ENCODE measurements at places on chromosomes 3 and 15.

GRCh38 chr15:68175526-68175925, 29.6 kb downstream of the CALML4 start:
- no peak overlapping the region for H3K4me3 ChIP-seq
- no peak overlapping the region for H3K27ac ChIP-seq
- peaks cover 9% of the 10 kb centered on the region for H3K4me1 ChIP-seq
- no peaks in the 10 kb centered on the region for H3K36me3 ChIP-seq

DNA sequence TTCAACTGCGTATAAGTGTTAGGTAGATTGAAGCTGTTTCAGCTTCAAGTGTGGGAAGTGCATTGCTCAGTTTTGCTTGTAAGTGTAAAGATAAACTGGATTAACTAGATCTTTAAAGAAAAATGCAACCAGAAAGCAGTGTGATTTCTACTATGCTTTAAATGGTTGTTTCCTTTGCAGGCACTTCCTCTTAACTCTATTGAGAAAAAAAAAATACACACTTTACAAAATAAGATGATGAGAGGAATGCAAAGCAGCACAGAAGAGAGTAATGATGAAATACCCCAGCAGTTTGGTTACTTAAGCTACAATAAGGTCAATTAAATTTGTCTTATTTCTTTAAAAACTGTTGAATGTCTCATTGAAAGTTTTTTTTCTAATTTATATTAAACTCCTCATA, 40.8 kb downstream of the DPH6 start:
- DNase-seq: no peak
- no peaks in the 10 kb centered on the region for H3K36me3 ChIP-seq
- no peak overlapping the region for H3K4me3 ChIP-seq
- H3K27me3 ChIP-seq: no peaks in the 10 kb centered on the region
- no peak overlapping the region for H3K27ac ChIP-seq

GRCh38 chr3:12268049-12268735, 20.7 kb upstream of the PPARG start:
- no peaks in the 10 kb centered on the region for H3K4me1 ChIP-seq
- no peak overlapping the region for H3K4me3 ChIP-seq
- H3K27me3 ChIP-seq: no peaks in the 10 kb centered on the region
- no peaks in the 10 kb centered on the region for H3K36me3 ChIP-seq
- H3K27ac ChIP-seq: no peak overlapping the region

DNA sequence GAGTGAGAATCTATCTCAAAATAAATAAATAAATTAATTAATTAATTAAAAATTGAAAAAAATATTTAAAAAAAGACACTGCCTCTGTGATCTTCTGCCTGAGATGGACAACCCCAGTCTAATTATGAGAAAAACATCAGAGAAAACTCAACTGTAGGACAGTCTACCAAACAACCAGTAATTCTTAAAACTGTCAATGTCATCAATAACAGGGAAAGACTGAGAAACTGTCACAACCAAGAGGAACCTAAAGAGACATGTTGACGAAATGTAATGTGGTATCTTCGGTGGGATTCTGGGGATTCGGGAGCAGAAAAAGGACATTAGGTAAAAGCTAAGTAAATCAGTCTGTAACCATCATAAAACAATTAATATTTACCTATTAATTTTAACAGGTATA, 265.4 kb upstream of the LMCD1 start:
- H3K27ac ChIP-seq: peak overlapping the region; percentile 13
- H3K4me1 ChIP-seq: peaks cover 24% of the 10 kb centered on the region
- no peaks in the 10 kb centered on the region for H3K27me3 ChIP-seq
- DNase-seq: no peak
- H3K4me3 ChIP-seq: no peak overlapping the region
- H3K36me3 ChIP-seq: no peaks in the 10 kb centered on the region

DNA sequence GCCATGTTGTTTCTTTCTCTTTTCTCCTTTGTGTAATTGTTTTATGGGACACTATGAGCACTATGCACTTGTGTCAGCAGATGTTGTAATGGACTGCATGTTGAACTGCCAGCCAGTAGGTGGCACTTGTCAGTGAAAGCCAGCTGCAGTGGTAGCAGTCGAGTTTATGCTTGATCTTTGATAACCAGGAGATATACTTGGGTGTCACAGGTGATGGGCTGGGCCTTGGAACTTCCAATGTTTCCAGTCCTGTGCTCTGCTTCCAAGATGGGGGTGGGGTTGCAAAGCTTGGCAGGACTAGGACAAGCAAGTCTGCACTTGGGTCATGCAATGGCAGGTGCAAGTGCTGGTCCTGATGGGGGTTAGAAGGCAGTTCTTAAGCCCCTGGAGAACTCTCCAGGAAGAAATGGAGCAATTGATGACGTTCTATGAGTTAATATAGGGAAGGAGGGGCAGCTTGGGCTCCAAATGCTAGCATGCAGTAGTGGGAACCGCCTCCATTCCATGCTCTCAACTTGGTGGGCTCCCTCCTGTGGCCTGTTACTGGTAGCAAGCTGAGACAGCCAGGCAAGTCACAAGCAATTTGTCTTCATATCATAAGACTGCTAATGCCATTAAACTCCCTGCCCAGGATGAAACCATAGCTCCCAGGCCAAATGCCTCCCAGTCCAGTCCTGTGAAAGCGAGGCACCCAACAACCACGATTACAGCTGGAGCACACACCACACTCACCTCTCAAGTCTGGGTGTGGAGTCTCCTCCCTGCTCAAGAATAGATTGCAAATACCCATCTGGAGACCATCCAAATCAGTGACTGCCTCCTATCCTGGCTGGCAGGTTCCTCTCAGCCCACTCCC, 287.2 kb downstream of the CGGBP1 start:
- H3K4me3 ChIP-seq: no peak overlapping the region
- no peaks in the 10 kb centered on the region for H3K4me1 ChIP-seq
- no peaks in the 10 kb centered on the region for H3K27me3 ChIP-seq

GRCh38 chr3:32432045-32432710, 40.5 kb downstream of the CMTM7 start:
- H3K4me3 ChIP-seq: no peak overlapping the region
- peak; percentile 86 for DNase-seq
- H3K4me1 ChIP-seq: peaks cover 12% of the 10 kb centered on the region
- H3K27me3 ChIP-seq: no peaks in the 10 kb centered on the region
- H3K27ac ChIP-seq: no peak overlapping the region
- no peaks in the 10 kb centered on the region for H3K36me3 ChIP-seq

- peak overlapping the region; percentile 57 for H3K27ac ChIP-seq
- H3K4me1 ChIP-seq: peaks cover 50% of the 10 kb centered on the region
- H3K27me3 ChIP-seq: no peaks in the 10 kb centered on the region
- H3K36me3 ChIP-seq: no peaks in the 10 kb centered on the region
Measured at GRCh38 chr3:141386611-141387111, 18.4 kb downstream of the ZBTB38 start.

GRCh38 chr3:140635276-140635675, 42.6 kb upstream of the TRIM42 start:
- H3K36me3 ChIP-seq: no peaks in the 10 kb centered on the region
- no peaks in the 10 kb centered on the region for H3K4me1 ChIP-seq
- no peak overlapping the region for H3K27ac ChIP-seq
- H3K4me3 ChIP-seq: no peak overlapping the region
- no peak for DNase-seq

GRCh38 chr15:65096481-65097385, 18.3 kb downstream of the UBAP1L start:
- peak overlapping the region; percentile 91 for H3K27ac ChIP-seq
- H3K4me3 ChIP-seq: no peak overlapping the region
- H3K4me1 ChIP-seq: peaks cover 71% of the 10 kb centered on the region
- H3K27me3 ChIP-seq: no peaks in the 10 kb centered on the region
- DNase-seq: no peak
- peaks cover 49% of the 10 kb centered on the region for H3K36me3 ChIP-seq

- peaks cover 14% of the 10 kb centered on the region for H3K36me3 ChIP-seq
- H3K27me3 ChIP-seq: no peaks in the 10 kb centered on the region
- DNase-seq: no peak
- no peak overlapping the region for H3K27ac ChIP-seq
- H3K4me3 ChIP-seq: no peak overlapping the region
Measured at GRCh38 chr3:126954141-126954842, 28.6 kb upstream of the PLXNA1 start.

- peak overlapping the region; percentile 71 for H3K4me3 ChIP-seq
- H3K27ac ChIP-seq: no peak overlapping the region
- peaks cover 52% of the 10 kb centered on the region for H3K27me3 ChIP-seq
- no peaks in the 10 kb centered on the region for H3K36me3 ChIP-seq
Measured at GRCh38 chr15:76058714-76059319, 968 bp upstream of the TMEM266 start.

GRCh38 chr3:192914848-192915247, 2.8 kb downstream of the MB21D2 start:
- H3K4me3 ChIP-seq: no peak overlapping the region
- no peak overlapping the region for H3K27ac ChIP-seq
- no peak for DNase-seq
- no peaks in the 10 kb centered on the region for H3K36me3 ChIP-seq
- peaks cover 55% of the 10 kb centered on the region for H3K4me1 ChIP-seq

DNA sequence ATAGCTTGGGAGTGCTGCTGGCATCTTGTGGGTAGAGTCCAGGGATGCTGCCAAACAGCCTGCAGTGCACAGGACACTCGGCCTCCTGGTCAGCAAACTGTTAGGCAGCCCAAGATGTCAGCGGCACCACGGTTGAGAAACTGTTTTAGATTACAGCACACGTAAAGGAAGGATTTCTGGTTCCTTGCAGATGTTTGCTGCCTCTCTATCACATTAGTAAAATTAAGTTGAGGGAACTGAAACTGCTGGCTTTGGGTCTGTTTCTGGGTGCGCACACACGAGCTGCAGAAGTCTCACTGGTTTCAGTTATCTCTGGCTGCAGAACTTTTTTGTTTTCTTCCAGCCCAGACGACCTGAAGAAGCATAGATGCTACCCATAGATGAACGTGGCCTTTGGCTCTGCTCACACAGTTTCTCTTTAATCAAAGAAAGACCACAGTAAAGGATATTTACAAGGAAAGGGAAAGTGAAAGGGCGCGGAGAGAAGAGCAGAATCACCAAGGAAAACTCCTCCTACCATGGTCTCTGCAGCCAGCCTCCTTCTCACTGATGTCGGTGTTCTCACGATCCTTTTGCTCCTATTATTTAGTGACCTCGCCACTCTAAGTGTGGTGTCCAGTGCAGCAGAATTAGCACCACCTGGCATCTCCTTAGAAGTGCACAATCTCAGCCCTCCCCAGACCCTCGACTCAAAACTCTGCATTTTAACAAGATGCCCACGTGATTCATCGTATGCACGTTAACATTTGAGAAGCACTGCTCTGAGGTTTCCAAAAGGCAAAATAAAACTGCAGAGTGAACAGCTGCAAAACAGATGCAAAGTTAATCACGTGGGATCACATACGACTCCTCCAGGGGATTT, 50.6 kb upstream of the AKAP13 start:
- H3K27ac ChIP-seq: peak overlapping the region; percentile 93
- H3K27me3 ChIP-seq: no peaks in the 10 kb centered on the region
- no peaks in the 10 kb centered on the region for H3K36me3 ChIP-seq
- DNase-seq: peak; percentile 90
- peak overlapping the region; percentile 50 for H3K4me3 ChIP-seq

GRCh38 chr15:34725556-34725955, 29.2 kb downstream of the GJD2 start:
- peaks cover 25% of the 10 kb centered on the region for H3K4me1 ChIP-seq
- no peak overlapping the region for H3K27ac ChIP-seq
- H3K36me3 ChIP-seq: no peaks in the 10 kb centered on the region
- H3K4me3 ChIP-seq: no peak overlapping the region

- no peaks in the 10 kb centered on the region for H3K27me3 ChIP-seq
- no peak for DNase-seq
- H3K36me3 ChIP-seq: no peaks in the 10 kb centered on the region
- no peak overlapping the region for H3K27ac ChIP-seq
- no peaks in the 10 kb centered on the region for H3K4me1 ChIP-seq
Measured at GRCh38 chr15:94761574-94761973, 530.2 kb downstream of the MCTP2 start.

GRCh38 chr15:98744506-98744905, 96.2 kb downstream of the IGF1R start:
- no peaks in the 10 kb centered on the region for H3K27me3 ChIP-seq
- no peak overlapping the region for H3K4me3 ChIP-seq
- peaks cover 32% of the 10 kb centered on the region for H3K4me1 ChIP-seq
- H3K36me3 ChIP-seq: no peaks in the 10 kb centered on the region
- no peak for DNase-seq
- no peak overlapping the region for H3K27ac ChIP-seq

DNA sequence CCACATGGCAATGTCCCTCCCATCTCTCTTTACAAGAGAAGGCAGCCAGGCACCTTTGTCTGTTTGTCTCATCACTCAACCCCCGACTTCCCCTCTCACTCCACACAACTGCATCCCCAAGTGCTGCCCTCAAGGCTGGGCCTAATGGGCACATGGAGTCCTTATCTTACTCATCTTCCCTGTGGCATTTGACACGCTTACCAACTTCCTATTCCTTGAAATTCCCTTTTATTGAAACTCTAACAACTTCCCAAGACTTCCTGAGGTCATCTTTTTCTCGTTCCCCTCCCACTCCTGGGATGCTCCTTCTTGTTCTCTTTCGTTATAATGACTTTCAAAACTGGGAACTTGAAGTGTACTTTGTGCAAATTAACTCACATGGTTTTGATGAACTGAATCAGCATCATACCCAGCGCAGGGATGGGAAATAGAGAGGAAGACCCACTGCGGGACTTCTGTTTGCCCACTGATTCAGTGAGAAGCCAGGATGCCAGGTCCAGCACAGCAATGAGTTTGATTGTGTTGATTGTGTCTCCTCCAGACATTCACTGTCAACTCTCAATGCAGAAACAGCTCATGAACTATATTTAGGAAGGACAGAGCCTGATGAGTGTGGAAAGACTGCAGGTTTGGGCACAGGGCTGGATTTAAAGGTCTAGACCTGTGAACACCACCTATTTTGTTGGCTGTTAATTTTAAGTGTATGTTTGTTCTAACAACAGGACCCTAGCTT, 104.7 kb upstream of the TNIK start:
- H3K4me3 ChIP-seq: no peak overlapping the region
- H3K36me3 ChIP-seq: no peaks in the 10 kb centered on the region
- H3K27me3 ChIP-seq: no peaks in the 10 kb centered on the region
- no peak for DNase-seq

DNA sequence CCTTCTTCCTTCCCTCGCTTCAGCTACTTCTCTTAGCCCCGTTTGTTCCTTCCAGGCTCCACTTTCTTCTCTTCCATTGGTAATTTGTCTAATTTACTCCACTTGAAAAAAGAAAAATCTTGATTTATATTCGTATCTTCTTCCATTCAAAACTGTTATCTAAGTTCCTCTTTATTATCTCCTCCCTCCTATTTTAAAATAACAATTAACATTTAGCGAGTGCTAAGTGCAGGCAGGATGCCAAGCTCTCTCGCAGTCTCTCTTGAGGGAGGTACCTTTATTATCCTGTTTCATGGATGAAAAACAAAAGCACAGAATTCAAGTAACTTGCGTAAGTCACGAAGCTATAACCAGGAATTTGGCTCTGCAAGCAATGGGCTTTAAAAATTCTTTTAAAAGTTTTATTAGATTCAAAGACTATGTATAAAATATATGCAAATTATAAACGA, 418.9 kb upstream of the NAALADL2 start:
- H3K27ac ChIP-seq: peak overlapping the region; percentile 96
- no peak for DNase-seq
- H3K4me1 ChIP-seq: peaks cover 17% of the 10 kb centered on the region
- no peaks in the 10 kb centered on the region for H3K36me3 ChIP-seq
- no peaks in the 10 kb centered on the region for H3K27me3 ChIP-seq
